Fibroblast of the aortic adventitia (primary cell): ENCODE measurements at places on chromosomes 7 and 10. TPM values are rescaled to one million over a fixed set of nuclear protein-coding genes. Genes with fewer than 3 reads are reported as not detected.

The DPP6 gene
- not detected in 2 replicates for total RNA-seq

The ANKRD7 gene
- 1.4 and 3.9 TPM in 2 replicates for total RNA-seq

The LIPM gene
- 0.82 TPM in 1 of 2 replicates, not detected in the other for total RNA-seq

GRCh38 chr10:24344279-24344678 is 135.3 kb downstream of the KIAA1217 start:
- DNase-seq, result peak; percentile 96

GRCh38 chr10:3426190-3426845 is 253.7 kb upstream of the PITRM1 start:
- DNase-seq, result peak; percentile 57

- no peak for DNase-seq
Observed at GRCh38 chr10:100662067-100662466, 83.3 kb upstream of the PAX2 start.

GRCh38 chr7:128941323-128941890 is 3.7 kb downstream of the IRF5 start:
- no peak for DNase-seq

GRCh38 chr7:95675632-95676031 is 79.3 kb upstream of the PDK4 start:
- DNase-seq, result no peak

DNA sequence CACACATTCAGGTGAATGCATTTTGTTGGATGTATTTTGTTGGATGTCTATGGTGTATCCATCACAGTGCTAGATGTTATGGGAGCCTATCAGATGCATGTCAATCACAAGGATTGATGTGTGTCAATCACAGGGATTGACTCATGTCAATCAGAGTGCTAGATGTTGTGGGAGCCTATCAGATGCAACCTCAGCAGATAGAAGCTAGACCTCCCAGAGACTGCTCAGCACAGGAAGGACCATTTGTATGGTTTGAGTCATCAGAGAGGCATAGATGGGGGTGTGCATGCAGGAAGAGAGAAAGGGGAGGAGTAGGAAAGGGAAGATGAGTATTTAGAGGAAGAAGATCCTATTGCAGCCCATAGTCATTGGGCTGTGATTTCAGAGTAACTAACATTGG is 48.3 kb upstream of the PITRM1 start:
- DNase-seq, result no peak

- DNase-seq, result no peak
Observed at GRCh38 chr7:80902716-80903308, 16.0 kb downstream of the SEMA3C start.

DNA sequence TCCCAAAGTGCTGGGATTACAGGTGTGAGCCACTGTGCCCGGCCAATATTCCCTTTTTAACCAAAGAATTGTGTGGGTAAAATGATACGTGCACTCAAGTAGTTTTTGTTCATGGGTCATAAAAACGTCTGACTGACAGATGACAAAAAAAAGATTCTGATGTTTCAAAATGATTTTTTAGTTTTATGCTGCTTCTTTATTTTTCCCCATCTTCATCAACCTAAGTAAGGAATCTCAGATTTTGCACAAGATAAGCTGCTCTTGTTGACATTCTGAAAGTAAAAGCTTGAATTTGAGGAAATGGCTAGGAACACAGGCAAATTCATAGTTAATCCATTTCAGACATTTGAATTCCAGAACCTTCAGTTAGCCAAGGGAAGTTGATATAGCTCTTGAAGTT is 526.1 kb upstream of the NRP1 start:
- no peak for DNase-seq

DNA sequence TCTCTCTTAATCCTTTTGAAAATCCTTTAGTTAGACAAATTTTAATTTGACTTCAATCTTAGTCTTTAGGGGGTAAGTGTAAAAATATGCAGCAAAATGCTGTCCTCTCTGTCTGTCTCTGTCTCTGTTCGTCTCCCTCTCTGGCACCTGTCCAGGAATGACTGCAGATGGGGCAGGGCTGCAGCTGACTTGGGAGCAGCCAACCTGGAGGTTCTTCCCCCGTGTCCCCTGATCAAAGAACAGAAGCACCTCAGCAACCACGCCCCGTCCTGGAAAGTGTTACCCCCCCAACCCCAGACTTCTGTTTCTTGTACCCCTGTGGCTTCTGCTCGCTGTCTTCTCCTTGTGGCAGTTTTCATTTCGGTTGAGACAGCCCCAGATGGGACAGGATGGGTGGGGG is 141.6 kb upstream of the NPS start:
- no peak for DNase-seq

- DNase-seq, result no peak
Observed at GRCh38 chr7:127034186-127034806, 218.4 kb downstream of the GRM8 start.

DNA sequence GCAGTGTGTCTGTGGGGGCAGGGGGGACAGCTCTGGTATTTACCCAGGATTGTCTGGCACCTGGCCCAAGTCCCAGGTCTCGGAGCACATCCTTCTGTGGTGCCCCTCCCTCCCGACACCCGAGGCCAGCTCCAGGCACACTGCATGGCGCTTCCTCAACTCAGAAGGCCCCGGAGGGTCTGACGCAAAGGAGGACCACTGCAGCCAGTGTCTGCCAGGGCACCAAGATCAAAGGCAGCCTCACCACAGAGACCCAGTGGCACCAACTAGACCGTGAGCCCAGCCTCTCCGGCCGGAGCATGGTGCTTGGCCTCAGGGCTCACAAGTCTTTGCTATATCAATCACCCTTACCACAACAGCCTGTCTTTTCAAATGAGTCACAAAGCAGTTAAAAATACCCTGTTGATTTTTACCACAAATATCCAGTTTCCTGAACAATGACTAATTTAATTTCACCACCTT is 99.3 kb upstream of the DDC start:
- peak; percentile 52 for DNase-seq

- DNase-seq, result peak; percentile 54
Observed at GRCh38 chr7:116230191-116231005, 20.1 kb downstream of the TES start.

DNA sequence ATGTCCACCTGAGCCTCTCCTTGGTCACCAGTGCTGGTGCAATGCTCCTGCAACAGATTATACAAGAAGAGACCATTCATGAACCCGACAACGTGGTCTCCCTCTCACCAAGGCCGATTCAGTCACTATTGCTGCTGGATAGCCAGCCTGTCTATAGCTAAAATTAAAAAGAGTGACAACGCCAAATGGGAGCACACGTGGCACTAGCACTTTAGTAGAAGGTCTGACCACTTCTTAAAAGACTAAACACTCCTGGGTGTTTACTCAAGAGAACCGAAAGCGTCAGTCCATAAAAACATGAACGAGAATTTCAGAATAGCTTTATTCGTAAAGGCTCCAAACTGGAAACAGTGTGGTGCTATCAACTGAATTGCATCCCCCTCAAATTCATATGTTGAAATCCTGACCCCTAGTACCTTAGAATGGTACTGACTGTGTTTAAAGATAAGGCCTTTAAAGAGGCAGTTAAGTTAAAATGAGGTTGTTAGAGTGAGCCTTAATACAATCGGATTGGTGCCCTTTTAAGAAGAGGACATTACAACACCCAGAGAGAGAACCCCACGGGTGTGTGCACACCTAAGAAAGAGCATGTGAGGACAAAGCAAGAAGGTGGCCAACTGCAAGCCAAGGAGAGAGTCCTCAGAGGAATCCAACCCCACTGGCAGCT is 4.4 kb upstream of the GALNTL5 start:
- DNase-seq, result no peak

DNA sequence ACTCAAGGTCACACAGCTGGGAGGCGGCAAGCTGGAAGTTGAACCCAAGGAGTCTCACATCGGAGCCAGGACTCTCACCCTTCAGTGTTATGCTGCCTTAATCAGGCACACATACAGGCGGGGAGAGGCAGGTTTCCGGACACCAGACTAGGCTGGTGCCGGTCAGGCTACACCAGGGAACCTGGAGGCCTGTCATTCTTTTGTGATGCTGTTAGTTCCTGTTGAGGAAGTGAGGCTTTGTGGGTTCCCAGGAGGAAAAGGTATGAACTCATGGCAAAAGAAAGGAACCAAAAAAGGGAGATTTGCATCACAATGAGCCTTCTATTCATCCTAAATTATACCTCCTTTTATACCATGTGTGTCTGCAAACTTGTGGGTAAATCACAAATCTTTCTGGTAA is 103.8 kb downstream of the TCF7L2 start:
- peak; percentile 25 for DNase-seq
